ENCODE measurements at places on chromosomes 16 and 17.

- no peak for DNase-seq
Observed at GRCh38 chr16:85638695-85639409, 25.7 kb downstream of the GSE1 start.

- no peak for DNase-seq
Observed at GRCh38 chr17:59356543-59357218, 25.2 kb downstream of the YPEL2 start.

DNA sequence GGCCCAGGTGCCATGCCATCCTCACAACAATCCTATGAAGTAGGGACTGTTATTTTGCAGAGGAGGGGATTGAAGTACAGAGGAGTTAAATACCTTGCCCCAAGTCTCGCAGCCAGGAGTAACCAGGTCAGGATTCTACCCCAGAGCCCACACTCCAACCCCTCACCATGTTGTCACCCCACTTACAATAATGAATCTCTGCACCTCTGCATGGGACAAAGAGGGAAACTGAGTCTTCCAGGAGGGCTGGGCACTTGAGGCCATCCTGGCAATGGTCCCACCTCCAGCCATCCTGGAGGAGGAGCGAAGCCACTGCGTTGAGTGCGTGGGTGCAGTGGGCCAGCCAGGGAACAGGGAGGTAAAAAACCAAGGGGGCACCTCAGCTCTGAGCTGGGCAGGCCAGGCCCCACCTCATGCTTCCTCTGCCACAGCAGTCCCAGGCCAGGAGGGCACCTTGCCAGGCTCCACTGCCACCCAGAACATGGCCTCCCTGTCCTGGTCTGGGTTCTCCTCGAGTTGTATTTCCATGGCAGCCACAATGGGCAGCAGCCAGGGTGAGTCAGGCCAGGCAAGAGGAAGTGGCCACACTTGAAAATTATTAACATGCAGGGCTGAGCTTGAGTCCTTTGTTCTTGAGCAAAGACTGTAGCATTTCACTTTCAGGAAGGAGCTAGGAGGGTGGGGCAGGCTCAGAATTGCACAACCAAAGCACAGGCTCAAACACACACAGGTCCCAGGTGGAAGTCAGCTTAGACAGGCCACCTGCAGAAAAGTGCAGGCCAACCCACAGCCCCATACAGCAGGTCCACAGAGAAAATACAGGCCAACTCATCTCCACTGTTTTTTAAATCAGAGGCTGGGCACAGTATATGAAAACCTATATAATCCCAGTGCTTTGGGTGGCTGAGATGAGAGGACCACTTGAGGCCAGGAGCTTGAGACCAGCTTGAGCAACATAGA, 52.1 kb downstream of the CUEDC1 start:
- no peak for DNase-seq

- DNase-seq, result no peak
Observed at GRCh38 chr17:74815550-74816370, 39.6 kb upstream of the NAT9 start.

GRCh38 chr17:50908860-50909764, 43.0 kb upstream of the TOB1 start:
- DNase-seq, result no peak

GRCh38 chr16:17510567-17510966, 39.8 kb upstream of the XYLT1 start:
- DNase-seq, result no peak

GRCh38 chr17:58410714-58411407, 6.5 kb downstream of the RNF43 start:
- no peak for DNase-seq

DNA sequence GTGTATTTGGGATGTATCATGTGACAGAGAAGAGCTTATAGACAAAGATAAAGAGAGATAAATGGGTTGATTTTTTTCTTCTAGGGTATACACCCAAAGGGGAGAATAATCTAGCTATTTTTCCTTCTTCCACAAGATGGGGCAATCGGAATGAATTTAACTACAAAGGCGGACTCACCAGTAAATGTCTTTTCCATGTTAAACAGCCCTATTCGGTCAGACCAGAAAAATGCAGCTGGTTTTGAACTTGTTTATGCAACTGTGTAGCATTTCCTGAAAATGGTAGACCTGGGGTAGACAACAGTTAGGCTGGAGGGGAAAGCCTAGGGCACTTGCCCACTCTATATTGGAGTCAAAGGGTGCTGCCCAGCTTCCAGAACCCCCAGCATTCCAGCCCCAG, 477.1 kb downstream of the TOX3 start:
- no peak for DNase-seq

Measured in cerebellar nuclear complex (tissue), 1 donor.